ENCODE measurements at places on chromosomes 7 and 10. TPM values are rescaled to one million over a fixed set of nuclear protein-coding genes. Genes with fewer than 3 reads are reported as not detected.

- DNase-seq, result no peak
Measured at GRCh38 chr10:50563906-50564305, 59.9 kb downstream of the SGMS1 start.

Gene NUPR2
- 3.4 TPM for polyA plus RNA-seq

- peak; percentile 22 for DNase-seq
Measured at GRCh38 chr10:110600487-110601101, 33.1 kb downstream of the SMC3 start.

GRCh38 chr7:37690206-37690605 lies 6.6 kb downstream of the GPR141 start:
- no peak for DNase-seq

- DNase-seq, result no peak
Measured at GRCh38 chr10:88115407-88115806, 252.0 kb downstream of the PTEN start.

DNA sequence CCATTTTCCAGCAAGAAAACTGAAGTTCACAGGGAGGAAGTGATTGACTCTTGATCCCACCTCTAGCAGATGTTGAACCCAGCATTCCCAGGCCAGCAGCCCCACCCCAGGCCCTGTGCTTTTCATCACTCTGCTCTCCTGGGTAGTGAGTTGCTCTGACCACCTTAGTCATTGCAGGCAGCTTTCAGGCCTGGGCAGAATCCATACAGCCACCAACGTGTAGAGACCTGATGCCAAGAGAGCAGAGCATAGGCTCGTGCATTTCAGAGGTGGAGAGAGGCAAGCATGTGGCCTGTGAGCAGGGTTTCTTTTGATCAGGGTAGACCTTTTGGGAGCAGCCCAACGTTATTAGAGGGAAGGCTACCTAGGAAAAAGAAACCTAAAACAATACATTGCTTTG lies 334.6 kb downstream of the PTEN start:
- no peak for DNase-seq

DNA sequence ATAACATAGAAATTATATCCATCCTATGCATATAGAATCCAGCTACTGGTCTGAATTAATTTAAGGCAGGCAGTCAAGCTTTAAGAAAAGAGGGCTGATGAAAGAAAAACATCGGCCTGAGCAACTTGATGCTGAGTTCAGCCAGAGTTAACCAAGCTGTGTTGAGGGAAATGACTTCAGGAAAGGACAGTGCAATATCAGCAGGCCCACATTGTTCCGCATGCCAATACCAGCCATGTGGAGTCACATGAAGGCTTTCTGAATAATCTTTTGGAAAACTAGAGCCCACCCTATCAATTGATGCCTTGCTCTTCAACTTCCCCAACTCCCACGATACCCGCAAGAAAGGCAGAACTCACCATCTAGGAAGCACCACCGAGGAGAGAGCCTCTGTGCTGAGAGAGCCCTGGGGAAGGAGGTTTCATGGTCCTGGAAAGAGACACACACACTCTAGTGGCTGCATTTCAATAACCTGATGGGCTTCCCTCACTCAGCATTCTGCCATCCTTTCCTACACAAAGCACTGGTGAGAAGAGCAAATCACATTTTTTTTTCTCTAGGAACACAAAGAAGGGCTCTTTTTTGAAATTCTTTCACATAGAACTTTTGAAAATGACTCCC lies 125.8 kb upstream of the PTN start:
- DNase-seq, result no peak

DNA sequence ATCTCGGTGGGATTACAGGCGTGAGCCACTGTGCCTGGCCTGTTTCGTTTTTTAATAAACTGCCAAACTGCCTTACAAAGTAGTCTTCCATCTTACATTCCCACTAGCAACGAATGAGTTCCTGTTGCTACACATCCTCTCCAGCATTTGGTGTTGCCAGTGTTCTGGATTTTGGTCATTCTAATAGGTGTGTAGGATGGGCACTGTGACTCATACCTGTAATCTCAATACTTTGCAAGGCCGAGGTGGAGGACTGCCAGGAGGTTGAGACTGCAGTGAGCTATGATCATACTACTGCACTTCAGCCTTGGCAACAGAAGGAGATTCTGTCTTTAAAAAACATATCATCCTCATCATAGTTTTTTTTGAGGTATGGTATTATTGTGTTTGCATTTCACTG lies 21.4 kb upstream of the RSBN1L start:
- no peak for DNase-seq

Gene ZNHIT1
- polyA plus RNA-seq, result 60.6 TPM

Gene TMEM184A
- 3.2 TPM for polyA plus RNA-seq

GRCh38 chr10:102683736-102684135 lies 30.5 kb downstream of the ARL3 start:
- no peak for DNase-seq

- no peak for DNase-seq
Measured at GRCh38 chr7:99824091-99824490, 3.7 kb upstream of the CYP3A43 start.

DNA sequence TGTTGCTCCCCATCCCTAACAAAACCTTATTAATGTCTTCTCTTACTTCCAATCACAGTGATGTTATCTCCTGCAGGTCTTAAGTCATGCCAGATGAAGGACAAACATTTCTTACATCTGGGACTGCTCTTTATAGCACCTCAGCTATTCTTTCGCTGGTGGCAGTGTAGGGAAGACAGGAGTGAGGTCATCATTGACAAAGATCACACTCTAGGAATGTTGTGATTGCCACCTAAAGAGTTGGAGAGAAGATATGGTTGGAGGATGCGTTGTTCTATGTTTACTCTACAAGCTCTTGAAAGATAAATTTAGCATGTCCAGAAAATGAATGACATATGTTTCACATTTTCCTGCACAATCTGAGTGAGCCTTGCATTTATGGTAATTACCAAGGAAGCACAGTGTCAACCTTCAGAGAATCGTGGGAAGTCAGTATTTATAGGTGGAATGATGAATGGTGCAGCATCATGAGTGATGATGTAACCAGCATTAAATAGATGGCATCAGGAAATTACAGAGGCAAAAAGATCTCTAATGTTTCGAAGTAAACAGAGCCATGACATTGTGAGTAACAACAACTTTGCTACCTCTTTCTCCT lies 188.1 kb upstream of the STEAP1 start:
- no peak for DNase-seq

GRCh38 chr10:34687434-34688210 lies 127.5 kb downstream of the PARD3 start:
- DNase-seq, result no peak

DNA sequence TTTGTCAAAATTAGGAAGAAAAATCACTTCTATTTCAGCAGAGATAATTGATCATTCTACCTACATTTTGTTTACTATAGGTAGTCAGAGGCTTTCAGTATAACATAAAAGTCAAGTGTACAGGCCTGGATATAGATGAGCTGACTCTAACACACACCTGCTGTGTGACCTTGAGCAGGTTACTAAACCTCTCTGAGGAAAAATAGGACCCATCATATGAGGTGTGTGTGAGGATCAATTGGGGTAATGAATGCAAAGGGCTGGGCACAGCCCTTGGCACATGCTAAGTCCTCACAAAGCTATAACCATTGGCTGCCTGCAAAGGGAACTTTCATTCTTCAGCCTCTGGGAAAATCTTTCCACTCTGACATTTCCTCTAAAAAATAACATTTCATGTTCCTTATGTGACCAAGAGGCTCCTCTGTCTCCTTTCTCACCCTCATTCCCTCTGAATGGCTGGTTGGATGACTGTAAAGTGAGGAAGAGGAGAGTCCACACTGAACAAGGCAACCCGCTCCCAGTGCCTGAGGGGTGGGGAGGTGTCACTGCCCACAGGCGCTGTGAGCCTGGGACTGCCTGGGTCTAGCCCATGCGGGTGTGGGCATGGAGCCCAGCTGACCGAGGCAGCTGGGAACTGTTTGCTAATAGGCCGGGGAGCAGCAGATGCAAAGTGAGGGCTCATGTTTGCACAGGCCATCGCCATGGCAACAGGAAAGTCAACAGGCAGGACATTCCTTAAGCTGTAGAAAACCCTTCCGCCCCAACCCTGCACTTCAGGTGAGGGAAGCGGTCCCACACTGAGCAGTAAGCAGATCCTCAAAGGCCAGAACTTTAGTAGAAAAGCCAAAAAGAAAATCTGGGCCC lies 36.8 kb downstream of the MYOF start:
- peak; percentile 95 for DNase-seq

DNA sequence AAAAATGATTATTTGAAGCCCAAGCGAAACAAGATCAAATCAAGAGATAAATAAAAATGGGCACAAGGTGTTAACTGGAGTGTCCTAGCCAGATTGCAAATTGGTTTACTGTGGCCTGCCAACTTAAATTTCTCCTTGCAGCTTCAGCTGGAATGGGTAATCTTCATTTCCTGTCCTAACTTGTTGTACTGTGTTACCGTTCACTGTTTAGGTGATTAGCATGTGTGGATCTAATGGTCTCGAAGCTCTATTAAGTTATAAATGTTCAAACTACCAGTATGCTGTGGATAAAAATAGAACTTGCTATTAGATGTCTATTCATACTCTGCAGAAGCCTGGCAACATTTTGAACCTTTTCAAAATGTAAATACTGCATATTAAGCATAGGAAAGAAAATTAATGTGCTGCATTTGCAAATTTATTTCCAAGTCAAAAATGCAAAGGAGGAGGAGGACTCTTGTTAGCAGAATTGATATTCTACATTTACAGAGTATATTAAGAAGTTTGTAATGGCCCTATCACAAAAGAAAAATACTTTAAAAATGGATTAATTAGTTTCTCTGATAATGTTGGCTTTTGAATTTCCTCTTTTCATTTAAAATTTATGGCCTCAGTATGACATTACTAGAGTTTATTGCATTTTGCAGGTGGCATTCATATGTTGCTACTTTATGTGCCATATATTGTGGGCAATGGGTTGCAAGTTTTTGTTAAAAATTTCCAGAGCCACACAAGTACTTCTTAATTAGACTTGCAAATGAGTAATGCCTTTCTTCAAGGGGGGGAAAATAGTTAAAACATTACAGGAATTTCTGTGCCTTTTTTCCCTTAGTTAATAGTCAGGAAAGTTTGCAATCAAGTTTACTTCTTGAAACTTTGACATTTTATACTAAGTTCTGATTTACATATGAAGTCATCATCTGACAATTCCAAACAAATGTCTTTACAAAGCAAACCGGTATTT lies 92.1 kb downstream of the CABCOCO1 start:
- DNase-seq, result no peak

- no peak for DNase-seq
Measured at GRCh38 chr7:29337546-29338116, 143.1 kb downstream of the CHN2 start.
